ENCODE measurements at places on chromosomes 2 and 18.

DNA sequence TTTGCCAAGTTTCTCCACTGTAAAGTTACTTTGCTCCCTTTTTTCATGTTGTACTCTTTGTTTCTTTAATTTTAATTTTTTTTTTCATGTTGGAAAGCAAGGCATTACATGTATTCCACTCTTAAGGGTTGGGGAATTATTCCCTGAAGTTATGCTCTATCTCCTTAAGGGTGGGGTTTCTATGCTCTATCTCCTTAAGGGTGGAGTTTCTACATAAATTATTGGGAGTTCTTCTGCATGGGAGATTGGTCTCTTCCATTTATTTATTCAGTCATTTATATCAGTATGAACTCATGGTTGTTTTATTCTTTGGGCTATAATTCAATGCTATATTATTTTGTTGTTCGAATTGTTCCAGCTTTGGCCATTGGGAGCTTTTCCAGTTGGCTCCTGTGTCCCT, 11.2 kb downstream of the MRPL33 start:
- no peak for DNase-seq

- no peak for DNase-seq
Observed at GRCh38 chr18:79383388-79384056, 12.2 kb upstream of the NFATC1 start.

DNA sequence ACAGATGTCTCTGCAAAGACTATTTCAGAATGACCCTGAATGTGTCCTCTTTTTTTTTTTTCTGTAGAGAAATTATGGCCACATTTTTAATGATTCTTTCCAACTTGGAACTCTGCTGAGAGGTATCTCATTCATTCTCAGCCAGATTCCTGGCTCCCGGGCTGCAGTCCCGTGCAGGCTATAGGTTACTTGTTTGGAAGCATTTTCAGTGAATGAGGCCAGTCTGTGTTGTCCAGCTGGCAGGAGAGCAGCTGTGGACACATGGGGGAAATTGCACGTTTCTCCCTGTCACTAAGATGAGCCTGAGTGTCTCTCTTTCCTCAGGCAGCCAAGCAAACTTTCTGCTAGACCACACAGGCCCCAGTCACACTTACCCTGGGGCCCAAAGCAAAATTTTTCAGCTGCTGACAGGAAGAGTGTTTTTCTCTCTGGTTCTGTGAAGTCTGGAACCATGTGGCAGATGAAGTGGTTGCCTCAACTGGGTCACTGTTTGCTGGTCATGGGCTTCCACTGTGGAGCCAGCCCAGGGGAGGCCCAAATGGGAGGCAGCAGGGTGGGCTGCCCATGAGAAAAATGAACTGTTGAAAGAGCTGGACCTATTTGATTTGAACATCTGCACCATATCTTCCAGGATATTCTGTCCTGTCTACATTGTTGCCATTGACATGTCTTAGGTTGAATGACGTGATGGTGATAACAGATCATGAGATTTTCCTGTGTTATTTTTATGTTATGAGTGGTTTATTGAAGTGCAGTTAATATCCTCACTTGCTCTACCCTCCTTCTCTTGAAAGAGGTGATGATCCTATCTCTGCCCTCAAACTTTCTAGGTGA, 431.2 kb downstream of the LPIN1 start:
- DNase-seq, result no peak

GRCh38 chr2:68256093-68256450, 3.7 kb upstream of the PPP3R1 start:
- no peak for DNase-seq

DNA sequence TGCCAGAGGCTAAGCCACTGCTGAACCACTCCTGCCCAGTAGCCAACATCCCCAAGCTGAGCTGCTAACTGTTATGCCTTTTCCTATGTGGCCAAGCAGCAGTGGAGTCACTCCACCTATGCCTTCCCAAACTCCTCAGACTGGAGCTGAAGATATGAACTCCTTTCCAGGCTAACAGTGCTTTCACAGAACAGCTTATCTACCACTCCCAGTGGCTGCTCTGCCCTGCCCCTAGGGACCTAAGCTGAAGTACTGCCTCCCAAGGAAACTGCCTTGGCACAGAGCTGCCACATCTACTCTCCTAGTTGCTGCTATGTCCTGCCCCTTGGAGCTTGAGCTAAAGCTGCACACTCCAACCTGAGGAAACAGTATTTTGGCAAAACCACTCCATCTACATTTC, 275.9 kb downstream of the RBM43 start:
- DNase-seq, result no peak

DNA sequence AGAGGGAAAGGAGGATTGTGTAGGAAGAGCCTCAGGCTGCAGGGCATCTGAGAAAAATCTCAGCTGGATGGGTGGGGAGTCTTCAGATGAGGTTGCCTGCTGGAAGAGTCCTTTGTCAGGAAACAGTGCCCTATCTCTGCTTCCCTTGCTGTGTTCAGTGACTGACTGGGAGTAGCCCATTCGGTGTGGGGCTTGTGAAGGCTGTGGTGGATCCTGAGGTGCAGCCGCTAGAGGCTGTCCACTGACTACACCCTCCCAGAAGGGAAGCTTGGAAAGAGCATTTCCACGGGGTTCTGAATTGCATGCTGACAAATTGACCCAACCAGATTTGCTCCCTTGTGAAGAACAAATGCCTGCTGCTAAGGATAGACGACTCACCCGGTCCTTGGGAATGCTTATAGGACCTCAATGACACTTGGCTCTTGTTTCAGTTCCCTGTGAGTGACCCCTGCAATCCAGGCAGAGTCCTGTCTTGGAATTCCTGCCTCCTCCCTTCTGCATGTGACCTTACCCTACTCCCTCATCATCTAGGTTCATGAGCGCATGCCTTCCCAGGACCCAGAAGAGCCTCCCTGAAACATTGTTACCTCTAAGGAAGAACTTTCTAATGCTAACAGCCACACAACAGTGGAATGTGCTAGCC, 109.7 kb upstream of the FAM136A start:
- DNase-seq, result no peak

GRCh38 chr2:142883526-142883925, 6.1 kb downstream of the KYNU start:
- DNase-seq, result no peak

- no peak for DNase-seq
Observed at GRCh38 chr2:86241611-86242010, 42.4 kb downstream of the MRPL35 start.

GRCh38 chr18:48838166-48838775, 112.5 kb downstream of the SMAD7 start:
- DNase-seq, result no peak

DNA sequence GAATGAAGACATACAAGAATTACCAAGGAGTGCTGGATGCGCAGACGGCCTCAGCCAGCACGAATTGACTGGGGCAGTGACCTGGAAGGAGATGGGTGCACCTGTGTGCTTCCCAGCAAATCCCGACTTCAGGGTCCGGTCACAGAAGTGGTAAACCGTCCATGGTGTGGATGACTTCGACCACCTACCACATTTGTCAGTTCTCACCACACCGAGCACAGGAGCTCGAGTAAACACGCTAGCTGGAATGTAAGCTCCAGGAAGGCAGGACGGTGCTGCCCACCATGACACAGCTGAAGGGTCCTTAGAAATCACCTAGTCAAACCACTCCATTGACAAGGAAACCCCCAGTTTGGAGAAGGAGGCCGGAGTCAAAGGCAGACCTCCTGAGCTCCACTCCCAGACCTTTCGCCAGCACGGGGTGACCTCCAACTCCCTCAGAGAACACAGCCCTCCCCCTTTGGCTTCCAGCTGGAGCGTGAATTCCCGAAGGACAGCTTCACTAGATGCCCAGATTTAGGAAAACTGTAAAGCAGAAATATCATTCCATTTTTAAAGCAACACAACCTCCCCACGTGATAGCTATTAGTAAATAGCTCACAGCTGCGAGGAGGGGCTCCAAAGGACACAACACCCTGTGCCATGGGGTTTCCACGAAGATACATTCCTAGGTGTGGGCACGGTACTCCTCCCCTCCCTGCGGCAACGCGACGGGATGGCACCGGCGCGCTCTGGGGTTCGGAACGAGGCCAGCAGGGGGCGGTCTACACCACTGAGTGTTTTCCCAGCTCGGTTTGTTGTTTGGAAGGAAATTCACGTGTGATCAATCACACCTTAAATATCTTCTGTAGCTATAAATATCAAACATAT, 34.1 kb upstream of the GNAL start:
- DNase-seq, result no peak

GRCh38 chr18:48186131-48186766, 222.9 kb downstream of the ZBTB7C start:
- DNase-seq, result no peak

GRCh38 chr18:46719388-46719787, 37.5 kb downstream of the ST8SIA5 start:
- DNase-seq, result no peak

DNA sequence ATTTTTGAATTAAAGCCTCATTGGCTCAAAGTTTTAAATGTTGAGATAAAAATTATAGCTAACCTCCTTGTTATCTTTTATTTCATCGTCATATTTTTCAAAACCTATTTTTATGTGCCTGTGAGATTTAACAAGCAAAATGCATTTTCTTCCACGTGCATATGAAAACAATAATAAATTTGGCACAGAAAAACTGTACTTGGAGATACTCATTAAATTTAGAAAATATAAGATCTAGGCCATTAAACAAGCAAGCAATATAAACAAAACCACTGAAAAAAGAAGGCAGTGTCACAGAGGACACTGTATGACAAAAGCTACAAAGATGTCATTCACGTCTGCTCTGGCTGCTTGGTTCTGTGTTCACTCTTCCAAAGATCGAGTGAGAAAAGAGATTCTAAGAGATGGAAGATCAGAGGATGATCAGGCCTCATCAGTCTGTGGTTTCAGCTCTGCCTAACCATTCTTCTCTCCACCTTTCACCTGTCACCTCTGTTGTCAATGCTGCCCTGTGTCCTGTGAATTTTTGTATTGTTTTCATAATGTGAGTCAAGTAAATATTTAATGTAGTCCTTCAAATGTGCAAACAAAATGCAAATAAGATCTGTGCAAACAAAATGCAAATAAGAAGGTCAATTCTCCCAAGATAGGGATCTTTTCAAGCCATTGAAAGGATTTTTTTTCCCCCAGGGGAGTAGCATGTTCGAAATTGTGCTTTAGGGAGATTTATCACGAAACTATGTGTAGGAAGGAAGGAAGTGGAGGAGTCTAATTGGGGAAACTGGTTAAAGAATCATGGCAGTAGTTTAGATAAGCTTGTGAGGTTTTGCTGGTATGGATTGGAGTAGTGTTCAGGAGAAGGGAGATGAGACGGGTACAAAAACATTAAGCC, 138.7 kb upstream of the RBMS1 start:
- no peak for DNase-seq

DNA sequence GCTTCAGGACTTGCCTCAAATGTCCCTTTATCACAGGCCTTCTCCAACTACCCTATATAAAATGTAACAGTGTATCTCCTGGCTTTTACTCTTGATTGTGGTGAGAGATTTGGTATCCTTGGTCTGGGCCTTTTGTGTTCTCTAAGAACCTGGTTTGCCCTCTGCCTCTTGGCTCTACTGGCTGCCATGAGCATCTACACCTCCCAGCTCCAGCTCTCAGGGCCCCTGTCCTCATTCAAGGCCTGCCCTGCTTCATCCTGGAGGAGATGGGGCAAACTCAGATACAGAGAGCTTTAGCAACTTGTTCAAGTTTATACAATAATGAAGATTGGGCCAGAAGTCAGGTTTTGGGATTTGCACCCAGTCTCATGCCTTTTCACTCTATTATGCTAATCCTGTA, 45.0 kb downstream of the QPCT start:
- DNase-seq, result no peak

All from NCI-H1436 treated with DMSO at 0.1 percent for 48 hours (cell line).